ENCODE measurements at places on chromosomes 11 and 22. TPM values are rescaled to one million over a fixed set of nuclear protein-coding genes. Genes with fewer than 3 reads are reported as not detected.

The DDI1 gene
- total RNA-seq: not detected

The TENM4 gene
- total RNA-seq: 0.06 TPM

The OR51B4 gene
- not detected for total RNA-seq

The VEGFB gene
- 50.2 TPM for total RNA-seq

The SCGB1D2 gene
- not detected for total RNA-seq

The GLB1L2 gene
- total RNA-seq: not detected

The RAC2 gene
- total RNA-seq: 1.1 TPM

The USH1C gene
- total RNA-seq: not detected

The TYR gene
- not detected for total RNA-seq

The C22orf42 gene
- total RNA-seq: not detected

The TPH1 gene
- total RNA-seq: 0.13 TPM

The PRR33 gene
- total RNA-seq: not detected

The MOGAT2 gene
- not detected for total RNA-seq

DNA sequence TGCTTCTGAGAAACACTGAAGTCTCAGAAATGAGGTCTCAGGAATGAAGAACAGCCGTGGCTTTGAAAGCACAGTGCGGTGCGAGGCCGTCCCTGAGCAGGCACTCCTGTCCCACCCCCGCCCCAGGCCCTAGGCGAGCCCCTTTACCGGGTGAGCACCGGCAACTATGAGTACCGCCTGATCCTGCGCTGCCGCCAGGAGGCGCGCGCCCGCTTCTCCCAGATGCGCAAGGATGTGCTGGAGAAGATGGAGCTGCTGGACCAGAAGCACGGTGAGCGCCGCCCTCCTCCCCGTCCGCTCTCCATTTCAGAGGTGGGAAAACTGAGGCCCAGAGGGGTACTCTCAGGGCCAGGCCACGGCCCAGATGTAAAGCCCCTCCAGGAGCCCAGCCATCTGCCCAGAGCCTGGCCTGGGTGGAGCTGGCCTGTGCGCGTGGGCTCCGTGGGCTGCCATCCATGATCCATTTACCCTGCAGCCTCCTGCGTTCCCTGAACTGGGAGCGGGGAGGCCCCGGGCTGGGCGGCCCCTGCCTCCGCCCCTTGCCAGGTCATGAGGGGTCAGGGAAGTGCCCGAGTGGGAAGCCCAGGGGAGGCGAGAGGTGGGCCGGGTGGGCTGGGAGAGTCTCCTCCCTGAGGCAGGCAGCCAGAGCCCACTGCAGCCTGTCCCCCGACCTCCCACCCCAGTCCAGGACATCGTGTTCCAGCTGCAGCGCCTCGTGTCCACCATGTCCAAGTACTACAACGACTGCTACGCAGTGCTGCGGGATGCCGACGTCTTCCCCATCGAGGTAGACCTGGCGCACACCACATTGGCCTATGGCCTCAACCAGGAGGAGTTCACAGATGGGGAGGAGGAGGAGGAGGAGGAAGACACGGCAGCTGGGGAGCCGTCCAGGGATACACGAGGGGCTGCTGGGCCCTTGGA lies 9.5 kb downstream of the SLC16A8 start:
- DNase-seq: no peak

DNA sequence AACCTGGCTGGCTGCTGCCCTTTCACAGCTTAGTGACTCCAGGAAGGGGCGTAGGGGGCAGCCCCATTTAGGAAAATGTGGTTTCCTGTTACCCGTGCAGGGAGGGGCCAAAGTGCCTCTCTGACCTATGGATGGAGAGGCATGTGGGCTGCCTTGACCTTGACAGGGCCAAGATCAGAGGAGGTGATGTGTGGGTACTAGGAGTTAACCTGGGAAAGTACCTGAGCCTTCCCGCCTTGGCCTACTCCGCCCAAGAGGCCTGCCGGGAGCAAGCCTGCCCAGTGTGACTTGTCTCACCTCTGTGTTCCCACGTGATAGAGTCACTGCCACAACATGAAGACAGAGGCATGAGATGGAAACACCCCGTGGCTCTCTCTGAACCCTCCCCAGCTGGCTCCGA lies 33.4 kb downstream of the GRAMD4 start:
- no peak for DNase-seq

DNA sequence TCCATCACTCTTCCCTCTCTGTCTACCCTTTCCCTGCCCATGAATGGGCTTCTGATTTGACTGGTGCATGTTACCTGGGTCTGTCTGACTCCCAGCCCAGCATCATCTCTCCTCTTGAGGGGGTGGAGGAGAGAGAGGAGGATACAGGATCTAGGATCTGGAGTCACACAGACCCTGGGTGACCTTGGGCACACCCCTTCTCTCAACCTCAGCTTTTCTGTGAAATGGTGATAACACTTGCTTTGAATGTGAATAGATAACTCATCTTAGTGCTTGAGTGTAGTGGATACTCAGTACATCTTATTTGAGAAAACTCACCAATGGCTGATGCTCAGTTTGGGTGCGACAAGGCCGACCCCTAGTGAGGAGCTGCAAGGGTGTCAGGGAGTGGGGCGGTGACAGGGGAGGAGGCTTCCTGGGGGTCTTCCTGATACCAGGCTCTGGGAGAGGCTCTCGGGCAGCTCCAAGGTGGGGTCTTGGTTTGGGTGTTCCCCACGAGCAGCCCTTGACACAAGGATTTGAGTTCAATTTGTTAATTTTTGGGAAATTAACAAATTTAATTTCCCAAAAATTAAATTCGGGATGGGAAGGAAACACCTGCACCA lies 9.0 kb downstream of the INCENP start:
- no peak for DNase-seq

DNA sequence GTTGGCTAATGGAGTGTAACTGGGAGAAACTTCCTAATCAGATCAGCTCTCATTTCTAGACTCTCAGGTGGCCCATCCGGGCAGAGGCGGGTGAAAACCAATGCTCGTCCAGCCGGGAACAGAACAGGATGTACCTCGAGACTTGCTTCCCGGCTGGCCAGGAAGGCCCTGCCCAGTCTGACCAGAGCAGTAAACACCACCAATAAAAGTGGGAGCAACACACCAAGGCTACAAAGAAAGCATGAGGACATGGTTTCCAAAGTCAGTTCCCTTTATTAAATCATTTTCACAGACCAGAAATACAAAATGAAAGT lies 940 bp upstream of the TNKS1BP1 start:
- no peak for DNase-seq

- DNase-seq: peak; percentile 47
Observed at GRCh38 chr11:13939961-13940906, 22.3 kb upstream of the SPON1 start.

- DNase-seq: peak; percentile 81
Observed at GRCh38 chr22:19174106-19175025, 4.2 kb downstream of the SLC25A1 start.

- peak; percentile 60 for DNase-seq
Observed at GRCh38 chr11:130785380-130786116, 130.7 kb downstream of the SNX19 start.

GRCh38 chr22:31912407-31912743 lies 32.0 kb upstream of the YWHAH start:
- DNase-seq: peak; percentile 34

GRCh38 chr11:130085671-130086290 lies 16.1 kb downstream of the APLP2 start:
- DNase-seq: no peak

DNA sequence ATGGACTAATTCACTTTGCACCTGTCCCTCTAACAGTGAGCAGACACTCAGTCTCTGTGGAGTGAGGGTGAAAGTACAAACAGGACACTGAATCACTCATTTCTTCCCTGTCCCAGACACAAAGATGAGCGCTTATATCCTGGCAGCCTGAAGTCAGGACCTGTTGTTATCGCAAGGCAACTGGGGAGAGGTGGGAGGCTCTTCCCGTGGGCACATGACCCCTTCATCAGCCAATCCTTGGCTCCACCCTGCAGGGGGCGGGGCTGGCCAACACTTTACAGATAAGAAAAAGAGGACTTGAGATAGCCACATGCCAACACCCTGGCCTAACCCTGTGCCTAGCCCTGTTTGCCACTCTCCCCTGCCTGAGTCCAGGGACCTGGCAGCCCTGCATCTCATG lies 29.5 kb upstream of the TESMIN start:
- no peak for DNase-seq

GRCh38 chr11:21603886-21604285 lies 589.0 kb upstream of the ANO5 start:
- no peak for DNase-seq

GRCh38 chr11:26702406-26702805 lies 19.5 kb downstream of the SLC5A12 start:
- DNase-seq: no peak

DNA sequence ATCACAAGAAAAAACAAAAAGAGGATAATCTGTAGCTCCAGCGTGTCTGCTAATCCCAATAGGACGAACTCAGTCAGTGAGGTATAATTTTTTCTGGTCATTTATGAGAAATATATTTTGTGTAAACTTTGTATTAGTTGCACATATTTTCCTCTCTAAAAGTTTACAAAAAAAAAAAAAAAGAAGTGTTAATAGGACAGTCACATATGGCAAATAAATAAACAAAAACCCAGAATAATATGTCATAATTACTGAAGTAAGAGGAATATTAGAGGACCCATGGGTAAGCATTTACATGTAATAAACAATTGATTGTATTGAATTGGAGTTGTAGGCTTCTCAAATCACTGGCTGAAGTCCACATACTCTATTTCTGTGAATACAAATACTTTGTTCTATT lies at the start of gene OR5F1:
Gene OR5F1 (minus strand): TSS at position 101 of the 400 bp plus-strand sequence. CDS start 0 bp downstream, at position 101.
- no peak for DNase-seq

DNA sequence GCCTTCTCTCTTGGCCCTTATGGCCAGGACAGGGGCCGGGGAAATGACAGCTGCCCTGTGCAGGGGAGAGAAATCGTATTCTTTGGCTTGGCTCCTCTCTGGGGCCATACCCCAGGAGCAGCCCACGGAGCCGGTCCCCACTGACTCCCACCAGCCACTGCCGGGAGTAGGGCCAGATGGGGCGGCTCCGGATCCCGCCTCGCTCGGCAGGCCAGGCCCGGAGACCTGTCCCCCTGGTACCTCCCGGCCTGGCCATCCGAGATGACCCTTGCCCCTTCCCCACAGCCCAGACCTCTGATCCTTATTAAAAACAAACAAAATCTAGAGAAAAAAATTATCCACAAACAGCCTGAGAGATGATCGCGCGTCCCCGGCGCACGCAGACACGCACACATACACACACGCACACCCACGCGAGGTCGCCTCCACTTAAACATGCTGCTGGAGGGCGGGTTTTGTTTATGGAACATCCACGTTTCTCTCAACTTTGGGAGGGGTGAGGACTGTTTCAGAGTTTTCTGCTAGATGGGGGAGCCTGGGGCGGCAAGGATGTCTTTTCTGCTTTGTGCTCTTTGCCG lies 59.1 kb downstream of the IGLL1 start:
- DNase-seq: no peak

DNA sequence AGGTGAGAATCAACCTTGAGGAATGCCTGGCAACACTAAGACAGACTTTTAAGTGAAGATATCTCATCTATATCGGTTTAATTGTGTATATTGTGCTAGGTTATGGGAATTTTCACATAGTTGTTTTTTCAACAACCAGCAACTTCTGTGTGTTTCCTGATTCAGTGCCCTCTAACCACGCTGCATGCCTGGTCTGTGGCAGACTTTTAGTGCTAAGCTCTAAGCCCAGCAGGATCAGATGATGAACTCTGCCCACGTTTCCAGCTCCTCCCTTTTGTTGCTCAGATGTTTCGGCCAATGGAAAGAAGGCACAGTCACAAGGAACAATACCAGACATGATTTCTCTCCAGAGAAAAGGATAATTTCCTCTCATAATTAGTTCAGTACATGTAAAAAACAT lies 1.4 kb upstream of the VWA5A start:
- peak; percentile 70 for DNase-seq

DNA sequence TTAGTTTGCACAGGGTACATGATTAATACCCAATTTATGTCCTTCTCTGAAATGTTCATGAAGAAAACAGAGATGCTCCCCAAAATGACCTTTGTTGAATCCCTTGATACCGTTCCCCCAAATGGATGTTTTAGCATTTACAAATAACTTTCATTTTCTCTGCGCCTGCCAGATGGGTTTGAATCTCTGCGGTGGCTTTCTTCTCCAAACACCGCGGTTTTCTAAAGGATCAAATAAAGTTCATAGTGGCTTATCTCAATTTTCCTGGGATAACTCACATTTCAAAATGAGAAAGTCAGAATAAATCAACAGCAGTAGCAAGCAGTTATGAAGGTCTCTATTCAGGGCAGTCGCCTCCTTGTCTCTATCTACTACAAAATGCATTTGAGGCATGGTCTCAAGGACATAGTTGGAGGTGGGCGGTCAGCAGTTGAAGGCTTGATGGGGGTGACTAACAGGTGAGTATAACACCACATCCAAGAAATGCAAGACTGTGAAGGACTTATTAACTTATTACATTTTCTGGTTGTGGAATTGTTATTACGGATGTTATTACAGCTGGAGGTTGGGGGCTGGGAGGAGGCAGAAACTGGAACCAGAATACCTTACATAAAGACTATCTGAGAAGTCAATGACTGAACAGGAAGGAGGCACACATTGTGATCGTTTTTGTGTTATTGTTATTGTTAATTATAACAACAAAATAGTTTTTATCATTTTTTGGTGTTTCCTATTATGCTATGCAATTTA lies 1513.3 kb downstream of the FAM181B start:
- DNase-seq: no peak

DNA sequence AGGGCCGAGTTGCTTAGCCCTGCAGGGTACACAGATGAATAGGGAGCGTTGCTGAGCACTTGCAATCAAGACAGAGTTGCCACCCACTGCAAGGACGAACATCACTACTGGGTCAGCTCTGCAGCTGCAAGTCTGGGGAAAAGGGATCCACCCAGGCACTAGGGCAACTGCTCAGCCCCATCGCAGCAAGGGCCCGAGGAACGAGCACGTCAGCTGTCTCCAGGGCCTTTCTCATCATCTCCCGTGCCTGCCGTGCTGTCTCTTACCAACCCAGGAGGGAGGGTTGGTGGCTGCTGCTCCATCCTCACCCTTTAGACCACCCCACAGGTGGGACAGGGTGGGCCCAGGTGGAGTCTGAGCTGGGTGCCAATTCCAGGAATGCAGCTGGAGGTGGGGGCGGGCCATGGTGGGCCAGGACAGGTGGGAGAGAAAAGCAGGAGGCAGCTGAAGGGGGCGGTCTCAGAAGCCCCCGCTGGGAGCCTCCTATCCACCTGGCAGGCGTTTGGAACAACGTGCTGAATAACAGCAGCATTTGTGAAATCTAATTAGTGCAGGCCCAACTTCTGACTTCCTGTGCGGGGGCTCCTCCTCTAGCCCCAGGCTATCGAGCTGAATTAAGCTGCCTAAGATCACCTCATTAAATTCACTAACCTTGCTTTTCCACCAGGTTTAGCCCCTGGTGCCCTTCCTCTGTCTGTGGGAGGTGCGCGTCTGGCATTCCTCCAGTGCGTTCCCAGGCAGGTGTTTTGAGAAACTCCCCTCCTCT lies 252.5 kb downstream of the ST3GAL4 start:
- DNase-seq: no peak

DNA sequence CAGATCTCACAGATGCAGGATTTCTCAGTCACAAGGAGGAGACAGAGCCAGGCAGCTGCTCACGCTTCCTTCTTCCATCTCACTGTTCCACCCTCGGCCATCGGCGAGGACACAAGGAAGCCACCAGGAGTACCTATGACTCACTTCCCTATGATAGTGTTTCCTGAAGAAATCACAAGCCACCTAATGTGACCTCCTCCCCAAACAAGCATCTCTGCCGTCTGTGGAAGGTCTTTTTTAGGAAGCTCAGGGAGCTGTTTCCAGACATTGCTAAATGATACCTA lies 672.7 kb downstream of the TBC1D22A start:
- peak; percentile 18 for DNase-seq

GRCh38 chr11:108819957-108820356 lies 155.1 kb downstream of the DDX10 start:
- DNase-seq: no peak

GRCh38 chr11:8777907-8778767 lies 95.5 kb downstream of the RPL27A start:
- peak; percentile 91 for DNase-seq

Data from LHCN-M2 (cell line).